NCI-H1694 (cell line): ENCODE measurements at places on chromosomes 11 and 22.

DNA sequence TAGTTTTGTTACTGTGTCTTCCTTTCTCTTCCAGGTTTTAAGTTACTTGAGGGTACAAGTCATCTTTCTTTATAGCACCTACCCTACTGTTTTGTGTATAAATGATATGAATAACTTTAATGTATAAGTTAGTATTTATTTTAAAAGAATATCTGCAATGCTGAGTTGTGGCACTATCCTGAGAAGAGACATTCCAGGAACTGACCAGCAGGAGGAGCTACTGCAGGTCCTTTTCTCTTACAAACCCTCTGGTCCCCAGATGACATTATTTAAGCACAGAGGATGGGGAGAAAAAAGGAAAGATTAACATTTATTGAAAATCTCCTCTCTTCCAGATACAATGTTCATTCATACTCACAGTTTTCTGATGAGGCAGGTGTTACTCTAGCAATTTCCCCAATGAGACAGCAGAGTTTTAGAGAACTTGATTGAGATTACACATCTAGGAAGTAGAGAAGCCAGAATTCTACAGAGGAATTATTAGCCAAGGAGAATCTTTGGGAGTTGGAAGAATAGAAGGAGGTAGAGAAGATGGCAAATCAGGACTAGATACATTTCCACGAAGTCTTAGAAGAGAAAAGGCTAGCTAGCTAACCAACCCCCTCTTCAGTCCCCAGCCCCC, 541.2 kb upstream of the API5 start:
- peak; percentile 10 for DNase-seq

- DNase-seq, result no peak
Measured at GRCh38 chr22:20571531-20572007, 64.2 kb downstream of the MED15 start.

GRCh38 chr22:48097723-48098122, 1335.3 kb downstream of the TBC1D22A start:
- DNase-seq, result no peak

DNA sequence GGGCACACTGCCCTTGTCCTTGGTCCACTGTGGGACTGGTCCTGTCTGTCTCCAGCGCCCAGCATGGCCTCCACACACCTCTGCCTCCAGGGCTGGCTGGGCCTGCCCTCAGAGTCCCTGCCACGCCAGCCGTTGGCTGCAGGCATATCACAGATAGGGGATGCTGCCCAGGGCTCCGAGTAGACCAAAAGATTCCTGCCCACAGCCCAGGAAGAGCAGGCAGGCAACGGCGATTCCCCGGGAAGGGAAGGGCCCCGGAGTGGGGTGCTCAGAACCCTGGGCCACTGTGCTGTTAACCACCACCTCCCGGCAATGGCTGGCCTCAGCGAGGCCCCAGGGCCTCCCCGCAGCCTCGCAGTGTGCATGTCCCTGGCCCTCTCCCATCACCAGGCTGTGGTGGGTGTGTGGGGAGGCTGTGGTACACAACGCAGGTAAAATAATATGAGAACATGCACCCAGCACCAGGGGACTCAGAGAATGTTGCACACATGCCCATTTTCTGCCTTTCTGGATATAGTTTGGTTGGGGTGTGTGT, 2.2 kb downstream of the IFITM5 start:
- DNase-seq, result no peak
